EH (cell line): ENCODE measurements at places on chromosomes 16 and 17.

- DNase-seq: peak; percentile 70
Observed at GRCh38 chr17:31373150-31374093, 18.1 kb upstream of the RAB11FIP4 start.

- peak; percentile 34 for DNase-seq
Observed at GRCh38 chr17:44997733-44998520, 29.8 kb upstream of the C1QL1 start.

DNA sequence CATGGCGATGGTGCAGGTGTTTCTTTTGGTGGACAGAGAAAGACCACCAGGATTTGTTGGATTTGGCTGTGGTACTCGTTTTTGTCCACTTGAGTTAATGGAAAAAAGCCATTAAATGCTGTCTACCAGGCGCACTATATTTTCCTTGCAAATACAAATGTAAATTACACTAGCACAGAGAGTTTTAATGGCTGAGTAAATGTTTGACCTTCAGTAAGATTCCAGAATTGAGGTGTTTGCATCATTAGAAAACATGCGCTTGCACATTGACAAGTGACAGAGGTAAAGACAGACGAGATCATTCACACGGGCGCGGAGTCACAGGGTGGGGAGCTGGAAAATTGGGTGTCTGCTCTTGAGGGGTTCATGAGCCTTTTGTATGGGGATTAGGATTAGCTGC, 53.5 kb upstream of the AKTIP start:
- no peak for DNase-seq

GRCh38 chr17:57685499-57686132, 59.5 kb downstream of the CCDC182 start:
- no peak for DNase-seq

- no peak for DNase-seq
Observed at GRCh38 chr16:57115514-57116182, 23.3 kb downstream of the CPNE2 start.
